ENCODE measurements at places on chromosomes 6 and 20.
A peak's percentile ranks its signal among the peaks of the same experiment; 100 is the strongest.

DNA sequence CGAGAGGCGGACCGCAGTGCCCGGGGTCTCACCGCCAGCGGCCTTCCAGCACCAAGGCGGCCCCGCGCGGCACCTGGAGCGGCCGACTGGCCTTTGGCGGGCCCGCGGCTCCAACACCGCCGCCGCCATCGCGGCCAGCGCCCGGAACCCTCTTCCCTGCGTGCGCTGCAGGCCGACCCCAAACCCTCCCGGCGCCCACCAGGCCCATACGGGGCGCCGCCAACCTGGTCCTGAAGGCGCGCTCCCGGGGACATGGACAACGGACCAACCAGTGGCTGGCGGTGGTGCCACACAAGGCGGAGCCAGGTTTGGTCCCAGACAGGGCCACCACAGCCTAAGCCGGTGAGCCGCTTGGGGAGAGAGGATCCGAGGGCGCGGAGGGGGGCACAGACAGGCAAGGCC is 1514.8 kb upstream of the DEFB115 start:
- DNase-seq = no peak

GRCh38 chr6:85192186-85192585 is 257.7 kb upstream of the NT5E start:
- DNase-seq = peak; percentile 64

DNA sequence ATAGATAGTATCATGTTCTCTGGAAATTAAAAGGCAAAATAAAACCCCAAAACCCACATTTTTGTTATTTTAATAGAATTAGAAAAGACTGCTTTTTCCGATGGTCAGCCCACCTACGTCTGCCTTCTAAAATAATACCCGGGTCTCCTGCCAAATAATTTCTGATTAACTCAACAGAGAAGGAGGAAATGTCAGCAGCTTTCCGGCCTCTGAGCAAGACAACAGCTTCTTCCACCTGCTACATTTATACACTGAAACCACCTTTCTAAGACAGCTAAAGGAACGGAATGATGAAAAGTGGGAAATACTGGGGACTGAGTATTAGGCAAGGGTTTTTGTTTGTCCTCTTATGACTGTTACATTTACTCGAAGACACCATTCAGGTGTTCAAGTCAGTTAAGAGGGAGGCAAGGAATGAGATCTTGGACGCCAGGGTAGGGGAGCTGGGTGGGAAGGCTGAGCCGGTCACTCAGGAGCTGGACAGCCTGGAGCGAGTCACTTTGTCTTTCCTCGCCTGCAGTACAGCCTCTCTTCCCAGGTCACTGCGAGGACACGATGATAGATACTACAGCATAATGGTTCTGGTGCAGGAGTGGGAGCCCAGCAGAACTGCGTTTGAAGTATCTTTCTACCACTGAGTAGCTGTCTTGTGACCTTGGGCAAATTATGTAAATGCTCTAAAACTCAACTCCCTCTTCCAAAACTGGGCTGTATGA is 96.3 kb upstream of the QKI start:
- DNase-seq = no peak

DNA sequence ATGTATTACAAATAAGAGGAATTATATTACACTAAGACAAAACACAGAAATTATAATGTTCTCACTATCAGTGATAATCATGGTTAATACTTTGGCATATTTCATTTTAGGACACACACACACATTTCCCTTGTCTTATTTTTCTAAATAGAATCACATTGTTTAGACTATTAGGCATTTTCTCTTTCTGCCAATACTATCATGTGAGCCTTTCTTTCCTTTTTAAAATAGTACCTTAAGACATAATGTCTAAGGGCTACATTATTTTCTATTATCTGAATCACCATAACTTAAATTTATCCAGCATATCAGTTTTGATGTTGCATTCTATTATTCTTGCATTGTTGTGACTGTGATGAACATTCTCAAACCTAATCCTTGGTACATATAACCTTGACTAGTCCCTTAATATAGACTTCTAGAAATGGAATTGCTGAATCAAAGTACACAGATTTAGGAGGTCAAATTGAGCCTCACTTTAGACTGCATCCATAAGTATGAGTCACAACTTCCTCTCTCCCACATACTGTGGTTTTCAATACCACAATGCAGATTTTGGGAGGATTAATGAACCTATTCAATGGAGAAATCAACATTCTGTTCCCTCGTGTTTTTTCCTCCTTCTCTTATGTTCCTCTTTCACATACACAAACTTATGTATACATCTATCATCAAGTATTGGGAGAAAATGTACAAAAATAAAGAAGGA is 212.6 kb downstream of the MOXD1 start:
- peak; percentile 50 for DNase-seq

DNA sequence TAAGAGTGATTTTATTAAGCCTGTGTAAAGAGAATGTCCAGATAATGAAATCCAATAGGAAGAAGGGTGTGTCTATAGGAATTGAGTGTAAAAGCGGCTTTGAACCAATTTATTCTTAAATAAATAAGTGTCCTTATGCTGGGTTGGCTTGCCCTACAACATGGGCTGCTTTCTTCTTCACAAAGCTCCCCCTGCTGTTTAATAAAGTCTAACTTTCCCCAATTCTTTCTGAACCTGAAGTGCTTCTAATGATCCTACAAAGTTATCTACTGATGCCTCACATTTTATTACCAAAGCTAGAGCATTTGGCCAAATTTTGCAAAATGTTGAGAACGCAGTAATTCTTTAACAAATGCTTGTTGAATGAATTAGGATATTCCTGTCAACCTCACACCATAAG is 36.3 kb upstream of the SIRT5 start:
- DNase-seq = peak; percentile 64

GRCh38 chr6:167979436-167980139 is 17.9 kb upstream of the KIF25 start:
- DNase-seq = no peak

GRCh38 chr20:42134265-42135098 is 516.3 kb upstream of the CHD6 start:
- DNase-seq = no peak

- no peak for DNase-seq
These were observed 1.3 kb upstream of the FNDC11 start for GRCh38 chr20:63552481-63553249.

- peak; percentile 1 for DNase-seq
These were observed 360.6 kb downstream of the RIMS1 start for GRCh38 chr6:72246926-72247325.

DNA sequence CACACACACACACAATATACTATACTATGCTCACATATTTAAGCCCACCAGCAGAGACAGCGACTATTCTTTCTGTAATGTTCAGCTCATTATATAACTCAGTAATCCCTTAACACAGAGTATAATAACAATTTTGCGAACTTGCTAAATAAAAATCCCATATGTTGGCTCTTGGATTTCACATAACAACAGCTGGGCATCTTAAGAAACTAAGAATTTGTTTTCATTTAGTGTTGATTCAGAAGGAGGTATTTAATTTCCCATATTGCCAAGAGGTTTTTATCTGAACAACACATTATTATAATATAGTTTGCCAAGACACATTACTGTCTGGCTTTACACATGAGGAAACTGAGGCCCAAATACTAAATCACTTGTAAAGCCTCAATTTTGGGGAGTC is 7.4 kb downstream of the ECT2L start:
- DNase-seq = no peak

DNA sequence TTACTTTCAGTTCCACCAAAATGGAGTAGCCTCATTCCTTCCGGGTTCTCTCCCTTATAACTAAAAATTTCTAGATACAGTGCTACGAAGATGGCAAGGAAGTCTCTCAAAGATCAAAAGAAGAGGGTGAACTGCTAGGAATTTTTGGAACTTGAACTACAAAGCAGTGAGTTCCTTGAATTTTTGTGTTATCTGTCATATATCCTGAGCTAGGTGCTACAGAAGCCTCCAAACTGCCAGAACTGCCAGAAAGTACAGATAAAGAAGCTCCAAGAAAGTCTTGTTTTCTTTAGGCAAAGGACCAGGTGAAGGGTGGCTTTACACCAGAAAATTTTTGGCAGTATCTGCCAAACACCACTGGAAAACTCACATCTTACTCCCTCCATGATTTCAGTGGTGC is 218.8 kb upstream of the FLRT3 start:
- DNase-seq = no peak

DNA sequence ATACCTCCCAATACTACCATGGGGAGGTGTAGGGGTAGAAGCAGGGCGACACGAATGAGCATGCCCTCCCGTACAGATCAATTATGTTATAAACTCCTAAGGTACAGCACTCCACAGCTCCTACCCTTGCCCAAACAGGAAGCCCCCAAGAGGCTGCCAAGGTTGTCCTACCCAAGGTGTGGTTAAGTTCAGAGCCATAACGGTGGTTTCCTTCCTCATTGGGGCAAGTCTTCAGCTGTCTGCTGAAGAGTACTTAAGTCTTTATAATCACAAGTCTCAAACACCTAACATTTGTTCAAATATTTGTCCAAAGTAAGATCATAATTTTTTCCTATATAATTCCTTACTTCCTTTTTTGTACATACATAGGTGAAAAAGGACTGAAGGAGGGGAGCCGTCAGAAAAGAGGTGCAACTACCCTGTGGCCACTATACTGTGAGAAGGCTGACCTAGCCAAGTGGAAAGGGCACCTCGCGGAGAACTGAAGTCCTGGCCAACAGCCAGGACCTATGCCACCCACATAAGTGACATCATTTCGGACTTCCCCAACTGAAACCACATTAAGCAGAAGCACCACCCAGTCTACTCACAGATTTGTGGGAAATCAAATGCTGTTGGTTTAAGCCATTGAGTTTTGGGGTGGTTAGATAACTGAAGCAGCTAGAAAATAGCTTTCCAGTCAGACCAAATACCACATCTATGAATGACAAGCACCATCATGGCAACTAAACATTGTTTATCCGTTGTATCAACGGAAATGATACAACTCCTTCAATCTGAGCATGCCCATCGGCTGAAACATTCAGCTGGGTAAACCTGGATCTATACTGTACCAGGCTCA is 2.9 kb upstream of the RAB22A start:
- no peak for DNase-seq

DNA sequence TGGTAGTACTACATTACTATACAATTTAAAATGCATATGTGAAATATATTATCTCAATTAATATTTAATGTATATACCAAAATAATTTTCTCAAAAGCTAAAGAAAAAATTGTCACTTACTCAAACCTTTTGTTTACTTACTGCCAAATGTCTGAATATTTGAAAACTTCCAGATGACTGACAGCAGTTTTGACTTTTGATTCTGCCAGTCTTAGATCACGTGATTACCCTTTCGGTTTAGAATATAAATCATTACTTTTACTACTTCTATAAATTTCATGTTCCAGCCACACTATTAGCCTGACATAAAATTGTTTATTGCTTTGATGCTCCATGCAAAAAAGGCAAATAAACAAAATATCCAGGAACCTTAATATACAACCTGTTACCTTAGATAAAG is 680.7 kb upstream of the ID4 start:
- no peak for DNase-seq

DNA sequence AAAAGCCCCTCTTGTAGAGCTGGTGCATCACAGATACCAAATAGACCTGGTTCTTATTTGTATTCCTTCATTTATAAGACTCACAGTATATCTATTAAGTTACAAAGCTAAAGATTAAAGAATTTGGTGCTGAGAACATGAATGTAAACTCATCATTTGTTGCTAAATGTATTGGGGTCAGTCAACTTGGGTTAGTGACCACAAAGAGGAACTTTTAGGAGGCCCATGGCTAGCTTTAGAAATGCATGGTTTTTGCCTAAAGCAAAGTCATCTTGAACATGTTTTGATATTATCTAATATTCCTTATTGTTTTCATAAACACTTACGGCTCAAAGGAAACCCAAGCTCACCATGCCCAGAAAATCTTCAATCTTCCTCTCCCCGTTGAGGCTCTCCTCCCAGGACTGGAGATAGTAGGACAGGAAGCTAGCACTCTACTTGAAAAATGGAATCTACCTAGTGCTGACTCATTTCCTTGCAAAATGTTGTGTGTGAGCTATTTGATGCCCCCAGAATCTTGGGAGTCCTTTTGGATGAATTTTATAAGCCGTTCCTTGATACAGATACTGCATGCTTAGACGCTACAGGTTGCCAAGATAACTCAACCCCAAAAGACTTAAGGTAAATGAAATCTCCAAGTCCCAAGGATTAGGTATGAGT is 121.4 kb downstream of the BMP2 start:
- no peak for DNase-seq

DNA sequence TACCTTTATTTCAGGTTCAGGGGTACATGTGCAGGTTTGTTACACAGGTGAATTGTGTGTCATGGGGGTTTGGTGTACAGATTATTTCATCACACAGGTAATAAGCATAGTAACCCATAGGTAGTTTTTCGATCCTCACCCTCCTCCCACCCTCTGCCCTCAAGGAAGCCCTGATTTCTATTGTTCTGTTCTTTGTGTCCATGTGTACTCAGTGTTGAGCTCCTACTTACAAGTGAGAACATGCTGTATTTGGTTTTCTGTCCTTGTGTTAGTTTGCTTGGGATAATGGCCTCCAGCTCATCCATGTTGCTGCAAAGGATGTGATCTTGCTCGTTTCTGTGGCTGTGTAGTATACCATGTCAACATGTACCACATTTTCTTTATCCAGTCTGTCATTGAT is 66.0 kb downstream of the STK4 start:
- no peak for DNase-seq

DNA sequence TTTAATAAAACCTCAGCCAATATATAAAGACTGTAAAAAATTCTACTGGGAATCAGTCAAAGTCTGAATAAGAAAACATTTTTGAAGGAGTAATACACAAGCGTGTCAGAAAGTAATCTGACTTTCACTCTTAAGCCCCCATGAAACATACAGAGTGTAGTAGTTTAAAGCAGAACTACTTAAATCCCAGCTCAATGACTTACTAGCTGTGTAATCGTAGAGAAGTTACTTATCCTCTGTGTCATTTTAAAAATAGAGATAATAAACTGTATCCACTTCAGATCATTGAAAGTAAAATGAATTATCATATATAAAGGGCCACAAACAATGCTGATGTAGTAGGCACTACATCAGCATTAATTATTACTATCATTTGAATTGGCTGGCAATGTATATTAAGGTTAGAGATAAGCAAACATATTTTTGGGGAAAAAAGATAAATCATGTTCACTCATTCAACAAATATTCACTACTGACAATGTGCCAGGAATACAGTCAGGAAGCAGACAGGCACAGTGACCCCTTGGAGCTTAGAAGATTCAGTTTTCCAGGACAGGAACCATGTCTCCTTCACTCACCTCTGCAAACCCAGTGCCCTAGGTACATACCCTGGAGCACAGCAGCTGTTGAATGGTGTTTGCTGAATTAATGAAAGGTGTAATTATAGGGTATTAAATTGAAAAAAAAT is 14.4 kb downstream of the REPS1 start:
- DNase-seq = peak; percentile 21

GRCh38 chr20:11249683-11250082 is 575.9 kb upstream of the JAG1 start:
- DNase-seq = no peak

- no peak for DNase-seq
These were observed 12.3 kb downstream of the PCK1 start for GRCh38 chr20:57573242-57573641.

All from fibroblast of gingiva (primary cell).